Psoas muscle (tissue), 8 donors: ENCODE measurements at places on chromosomes 2 and 18. TPM values are rescaled to one million over a fixed set of nuclear protein-coding genes. Genes with fewer than 3 reads are reported as not detected.

DNA sequence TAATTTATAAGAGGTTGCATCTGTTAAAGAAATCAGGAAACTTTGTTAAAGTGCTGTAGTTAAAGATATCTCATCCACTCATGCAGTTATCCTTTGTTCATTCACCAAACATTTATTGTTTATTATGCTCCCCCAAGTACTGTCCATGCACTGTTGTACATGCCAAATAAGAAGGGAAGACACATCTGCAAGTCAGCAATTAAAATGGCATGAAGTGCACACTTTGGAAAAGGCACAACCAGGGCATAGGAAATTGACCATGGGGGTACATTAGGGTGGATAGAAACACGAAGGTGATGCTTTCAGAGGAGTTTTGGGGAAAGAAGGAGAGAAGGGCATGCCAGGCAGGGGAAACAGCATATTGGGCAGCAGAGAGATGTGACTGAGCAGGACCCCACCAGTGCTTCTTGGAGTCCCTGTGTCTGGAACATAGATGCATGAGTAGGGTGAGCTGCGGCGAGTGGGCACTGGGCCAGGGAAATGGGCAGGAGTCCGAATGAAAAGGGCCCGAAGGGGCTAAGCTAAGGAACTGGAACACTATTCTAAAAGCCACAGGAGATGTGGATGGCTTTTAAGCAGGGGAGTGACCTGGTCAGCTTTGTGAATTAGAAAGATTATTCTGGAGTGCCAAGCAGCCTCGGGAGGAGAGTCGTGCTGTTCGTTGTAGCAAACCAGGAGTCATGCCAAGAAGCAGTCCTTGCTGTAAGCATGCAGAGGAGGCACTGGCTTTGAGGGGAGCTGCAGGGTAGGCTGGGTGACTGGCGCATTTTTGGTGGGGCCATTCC is 316.3 kb downstream of the AGPS start:
- DNase-seq = no peak

DNA sequence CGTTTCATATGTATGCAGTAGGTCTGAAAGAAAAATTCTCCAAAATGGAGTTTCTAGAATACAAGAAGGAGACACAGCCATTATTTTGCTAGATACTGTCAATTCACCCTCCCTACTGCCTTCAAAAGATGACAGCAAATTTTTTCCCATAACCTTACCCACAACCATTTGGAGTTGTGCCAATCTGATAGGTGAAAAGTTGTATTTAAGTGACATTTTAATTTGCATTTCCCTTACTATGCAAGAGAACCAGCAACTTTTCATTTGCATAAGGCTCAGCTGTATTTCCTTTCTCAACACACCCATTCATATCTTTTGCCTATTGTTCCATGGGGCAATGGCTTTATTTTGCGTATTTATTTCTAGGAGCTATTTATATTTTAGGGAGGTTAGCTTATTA is 31.4 kb upstream of the IL18RAP start:
- DNase-seq = no peak

DNA sequence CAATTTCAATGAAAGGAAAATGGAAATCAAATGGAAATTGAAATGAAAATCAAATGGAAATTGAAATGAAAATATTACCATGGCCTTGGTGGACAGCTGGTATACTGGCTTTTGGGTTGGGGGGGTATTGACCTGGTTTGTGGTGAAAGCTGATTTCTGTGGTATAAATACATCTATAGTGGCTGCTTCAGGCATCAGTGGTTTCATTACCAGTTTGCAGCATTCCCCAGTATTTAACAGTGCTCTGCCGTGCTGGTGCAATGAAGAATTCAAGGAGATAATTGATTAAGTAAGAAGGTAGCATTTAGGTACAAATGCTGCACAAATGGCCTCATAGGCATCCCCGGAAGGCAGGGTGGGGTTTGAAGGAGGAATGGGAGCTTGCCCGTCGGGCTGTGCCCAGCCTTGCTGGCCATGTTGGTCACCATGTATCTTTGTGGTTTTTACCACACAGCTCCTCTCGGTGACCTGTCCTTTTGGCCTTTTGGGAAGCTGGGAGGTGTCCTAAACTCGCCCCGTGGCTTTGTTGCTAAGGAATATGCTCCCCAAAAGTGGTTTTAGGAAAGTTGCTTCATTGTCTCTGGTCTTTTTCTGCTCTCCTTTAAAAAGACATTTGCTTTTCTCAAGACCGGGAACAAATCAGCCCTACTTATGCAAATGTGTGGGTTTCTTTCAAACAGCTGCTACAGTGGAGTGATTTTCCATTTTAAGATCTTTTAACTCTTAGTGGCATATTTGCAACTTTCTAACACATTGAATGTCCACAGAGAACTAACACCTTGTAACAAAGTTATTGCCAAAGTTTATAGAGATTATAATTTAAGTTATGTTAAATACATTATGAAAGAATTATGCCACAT is 28.6 kb downstream of the SNTG2 start:
- no peak for DNase-seq

GRCh38 chr2:190178066-190178722 is 115.7 kb upstream of the MSTN start:
- no peak for DNase-seq

The TPO gene
- polyA plus RNA-seq = 3.8 TPM

The LRPPRC gene
- 80.4 TPM for polyA plus RNA-seq
